T47D (cell line): ENCODE measurements at places on chromosomes 5 and 9.

- no peak for DNase-seq
Measured at GRCh38 chr9:78830301-78830700, 533.4 kb downstream of the PSAT1 start.

GRCh38 chr5:103451261-103451660 is 111.3 kb downstream of the NUDT12 start:
- DNase-seq, result no peak

DNA sequence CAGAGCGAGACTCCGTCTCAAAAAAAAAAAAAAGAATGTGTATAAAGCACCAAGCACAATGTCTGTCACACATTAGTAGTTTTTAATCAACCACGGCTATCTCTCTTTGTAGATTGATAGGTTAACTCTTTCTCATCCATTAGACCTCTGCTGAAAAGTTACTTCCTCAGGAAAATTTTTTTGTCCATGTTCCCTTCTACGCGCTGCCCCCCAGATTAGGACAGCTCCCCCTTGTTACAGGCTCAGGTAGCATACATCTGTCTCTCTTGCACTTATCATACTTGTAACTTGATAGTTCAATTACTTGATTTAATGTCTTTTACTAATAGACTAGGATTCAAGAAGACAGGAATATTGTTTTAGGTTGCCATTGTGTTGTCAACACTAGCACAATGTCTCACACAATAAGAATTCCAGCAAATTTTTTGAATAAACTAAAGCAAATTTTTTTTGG is 1.5 kb downstream of the SPDL1 start:
- DNase-seq, result no peak

DNA sequence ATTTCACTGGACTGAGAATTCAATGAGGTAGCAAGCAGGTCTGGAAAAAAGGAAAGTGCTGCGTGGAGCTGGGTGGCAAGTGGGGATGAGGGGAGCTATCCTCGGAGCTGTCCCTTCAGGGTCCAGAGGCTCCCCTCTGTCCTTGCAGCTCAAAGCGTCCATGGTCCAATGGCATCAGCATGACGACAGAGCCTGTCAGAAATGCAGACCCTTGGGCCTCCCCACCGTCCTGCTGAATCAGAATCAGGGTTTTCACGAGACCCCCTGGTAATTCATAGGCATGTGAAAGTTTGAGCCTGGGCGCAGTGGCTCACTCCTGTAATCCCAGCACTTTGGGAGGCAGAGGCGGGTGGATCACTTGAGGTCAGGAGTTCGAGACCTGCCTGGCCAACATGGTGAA is 5.5 kb downstream of the HIGD2A start:
- DNase-seq, result no peak

GRCh38 chr5:148397968-148398595 is 14.3 kb downstream of the FBXO38 start:
- DNase-seq, result peak; percentile 48

DNA sequence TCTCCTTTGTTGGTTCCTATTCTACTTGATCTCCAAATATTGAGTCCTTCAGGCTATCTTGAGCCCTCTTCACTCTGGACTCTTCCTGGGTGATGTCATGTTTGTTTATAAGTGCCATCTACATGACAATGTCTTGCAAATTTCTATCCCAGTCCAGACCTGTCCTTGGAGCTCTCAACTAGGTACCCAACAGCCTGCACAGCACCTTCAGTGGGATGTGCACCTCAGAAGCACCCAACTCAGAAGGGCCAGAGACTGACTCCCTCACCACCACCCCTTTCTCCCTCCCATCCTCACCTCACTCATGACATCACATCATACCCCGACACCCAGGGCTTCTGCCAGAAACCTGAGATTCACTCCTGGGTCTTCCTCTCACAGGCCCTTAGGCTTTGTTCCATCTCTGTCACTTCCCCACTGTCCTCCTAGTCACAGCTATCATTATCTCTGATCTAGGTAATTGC is 14.4 kb downstream of the TXN start:
- no peak for DNase-seq

GRCh38 chr5:146947181-146947941 is 68.8 kb upstream of the PPP2R2B start:
- no peak for DNase-seq

GRCh38 chr9:38229104-38229500 is 160.1 kb upstream of the SHB start:
- no peak for DNase-seq

GRCh38 chr9:89879276-89879675 is 274.5 kb downstream of the GADD45G start:
- DNase-seq, result no peak

GRCh38 chr5:148774313-148774712 is 52.1 kb upstream of the ADRB2 start:
- DNase-seq, result no peak

DNA sequence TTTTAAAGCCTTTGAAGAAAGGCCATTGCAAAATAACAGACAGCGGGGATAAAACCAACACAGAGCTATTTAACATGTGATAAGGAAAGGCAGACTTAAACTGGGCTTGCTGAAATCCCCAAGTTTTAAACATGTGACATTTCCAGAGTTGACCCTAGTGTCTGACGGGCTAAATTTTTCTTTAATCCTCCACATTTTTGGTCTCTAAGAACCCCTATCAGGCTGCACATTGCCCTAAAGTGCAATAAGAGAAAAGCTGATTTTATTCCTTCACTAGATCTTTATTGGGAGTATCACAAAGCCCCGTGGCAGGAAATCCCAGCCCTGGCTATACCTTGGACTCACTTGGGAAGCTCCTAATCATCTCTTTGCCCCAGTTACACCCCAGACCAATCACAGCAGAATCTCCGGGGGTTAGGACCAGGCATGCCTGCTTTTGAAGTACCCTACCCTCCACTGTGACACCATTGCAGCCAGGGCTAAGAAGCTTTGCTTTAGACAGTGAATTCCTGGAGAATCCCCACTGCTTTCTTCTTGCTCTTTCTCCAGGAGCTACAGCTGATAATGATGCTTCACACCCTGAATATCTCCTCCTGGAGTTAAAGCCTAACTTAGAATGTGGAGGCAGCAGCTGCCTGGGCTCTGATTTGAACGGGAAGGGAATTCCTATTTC is 20.1 kb upstream of the COL15A1 start:
- no peak for DNase-seq

GRCh38 chr9:89277454-89277853 is 33.5 kb upstream of the CKS2 start:
- DNase-seq, result no peak

DNA sequence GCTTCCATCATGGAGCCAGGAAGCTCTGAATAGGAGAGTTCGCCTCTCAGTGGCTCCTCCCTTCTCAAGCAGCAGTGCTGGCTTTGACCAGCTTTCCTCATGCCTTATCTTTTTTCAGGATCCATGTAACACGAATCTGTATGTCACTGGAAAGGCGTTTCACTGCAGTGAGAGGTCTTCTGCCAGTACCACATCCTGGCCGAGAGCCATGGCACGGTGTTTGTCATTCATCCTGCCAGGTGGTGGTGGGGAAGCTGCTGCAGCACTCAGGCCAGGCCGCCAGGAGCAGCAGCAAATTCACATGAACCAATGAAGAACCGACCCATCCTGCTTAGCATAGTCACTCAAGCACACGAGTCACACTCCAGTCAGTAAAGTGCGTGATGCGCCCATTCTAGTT is 179.0 kb downstream of the FANCC start:
- no peak for DNase-seq

DNA sequence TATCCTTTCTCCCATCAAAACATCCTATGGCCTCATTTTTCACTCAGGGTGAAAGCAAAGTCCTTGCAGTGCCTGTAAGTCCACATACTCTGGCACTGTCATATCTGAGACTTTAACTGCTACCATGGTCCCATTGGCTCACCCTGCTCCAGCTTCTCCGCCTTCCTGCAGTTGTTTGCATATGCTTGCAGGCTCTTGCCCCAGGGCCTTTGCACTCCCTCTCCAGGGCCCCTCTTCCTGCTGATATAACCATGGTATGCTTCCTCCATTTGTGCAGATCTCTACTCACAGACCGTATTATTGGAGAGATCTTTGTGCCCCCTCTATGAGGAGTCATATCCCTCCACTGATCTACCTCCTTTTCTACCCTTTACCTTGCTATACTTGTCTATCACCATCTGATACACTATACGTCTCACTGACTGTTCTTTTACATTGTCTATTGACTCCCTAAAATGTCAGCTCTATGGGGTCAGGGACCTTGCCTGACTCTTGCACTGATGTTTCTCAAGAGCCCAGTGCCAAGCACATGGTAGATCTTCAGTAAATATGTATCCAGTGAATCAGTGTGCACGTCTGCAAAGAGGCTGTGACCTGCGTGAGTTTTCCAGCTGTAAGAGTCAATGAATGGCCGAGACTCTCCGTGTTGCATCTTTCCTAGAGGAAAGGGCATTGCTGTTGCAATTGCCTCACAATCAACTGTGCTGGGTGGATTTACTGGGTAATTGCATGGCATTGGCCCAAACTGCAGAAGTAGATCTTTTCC is 81.7 kb upstream of the CPEB4 start:
- DNase-seq, result no peak
